Astrocyte of the cerebellum (primary cell): ENCODE measurements at places on chromosomes 11 and 22.

DNA sequence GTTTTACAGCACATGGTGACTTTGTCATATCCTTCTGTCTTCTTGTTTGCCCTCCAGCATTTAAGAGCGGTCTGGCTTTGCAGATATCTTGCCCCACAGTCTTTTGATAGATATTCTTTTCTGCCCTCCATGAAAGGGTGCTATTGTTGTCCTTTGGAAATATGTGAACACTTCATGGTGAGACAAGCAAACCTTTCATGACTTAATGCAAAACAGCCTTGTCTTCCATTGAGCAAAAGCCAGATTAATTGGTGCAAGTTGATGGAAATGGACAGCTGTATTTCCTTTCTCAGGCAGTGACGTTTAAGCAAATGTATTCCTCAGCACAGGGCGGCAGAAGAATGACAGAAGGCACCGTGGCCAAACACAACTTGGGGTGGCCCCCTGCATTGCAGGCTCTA is 4.4 kb downstream of the DCPS start:
- DNase-seq: no peak

GRCh38 chr11:128908391-128909246 is 17.5 kb downstream of the KCNJ5 start:
- no peak for DNase-seq

GRCh38 chr22:19995611-19996339 is 20.8 kb downstream of the ARVCF start:
- no peak for DNase-seq

GRCh38 chr11:76391021-76391420 is 9.9 kb downstream of the GVQW3 start:
- DNase-seq: no peak

GRCh38 chr22:42931421-42932196 is 74.5 kb upstream of the ARFGAP3 start:
- DNase-seq: no peak

DNA sequence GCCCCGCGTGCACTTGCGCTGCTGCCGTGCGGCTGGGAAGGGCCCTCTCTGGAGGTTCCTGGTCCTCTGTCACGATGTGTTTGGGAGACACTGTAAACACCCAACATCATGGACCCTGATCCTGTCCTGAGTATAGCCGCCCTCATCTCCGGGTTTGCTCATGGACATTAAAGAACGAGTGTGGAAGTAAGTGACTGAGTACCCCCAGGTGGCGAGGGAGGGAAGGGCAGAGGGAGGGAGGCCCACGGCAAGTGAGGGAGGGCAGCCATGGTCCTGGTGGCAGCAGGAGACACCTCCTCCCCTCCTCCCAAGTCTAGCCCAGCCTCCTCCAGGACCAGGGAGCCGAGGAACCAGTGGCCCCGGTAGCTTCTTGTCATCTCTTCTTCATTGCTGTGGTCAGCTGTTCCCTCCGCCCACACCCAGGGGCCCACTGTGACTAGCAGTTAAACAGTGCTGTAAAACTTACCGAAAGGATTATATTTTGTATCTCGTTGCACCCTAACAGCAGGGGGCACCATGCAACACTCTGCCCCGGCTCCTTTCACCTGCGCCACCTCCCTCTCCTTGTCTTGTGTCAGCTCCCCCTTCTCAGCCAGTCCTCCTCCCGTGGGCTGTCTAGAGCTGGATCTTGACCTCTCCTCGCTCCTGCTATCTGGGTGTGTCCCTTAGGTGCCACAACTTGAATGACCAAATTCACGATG is 566.5 kb upstream of the B3GAT1 start:
- DNase-seq: no peak

GRCh38 chr11:39990421-39990831 is 1469.0 kb downstream of the LRRC4C start:
- DNase-seq: no peak

DNA sequence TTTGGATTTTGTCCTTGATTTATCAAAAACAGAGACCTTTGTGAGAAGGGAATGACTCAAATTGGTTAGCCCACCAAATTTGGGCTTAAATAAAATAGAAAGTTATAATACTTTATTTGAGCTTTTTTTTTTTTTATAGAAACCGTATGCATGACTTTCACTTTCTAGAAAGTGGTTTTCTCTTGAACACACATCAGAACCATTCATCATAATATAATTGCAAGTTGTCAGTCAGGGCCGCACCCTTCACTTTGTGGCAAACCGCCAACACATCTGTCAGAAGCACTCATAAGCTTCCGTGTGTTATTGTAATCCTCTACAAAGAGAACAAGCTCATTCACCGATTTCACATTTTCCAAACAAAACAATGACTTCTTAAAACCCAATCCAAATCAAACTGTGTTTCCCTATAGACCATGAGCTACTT is 76.1 kb downstream of the SOX6 start:
- DNase-seq: no peak

DNA sequence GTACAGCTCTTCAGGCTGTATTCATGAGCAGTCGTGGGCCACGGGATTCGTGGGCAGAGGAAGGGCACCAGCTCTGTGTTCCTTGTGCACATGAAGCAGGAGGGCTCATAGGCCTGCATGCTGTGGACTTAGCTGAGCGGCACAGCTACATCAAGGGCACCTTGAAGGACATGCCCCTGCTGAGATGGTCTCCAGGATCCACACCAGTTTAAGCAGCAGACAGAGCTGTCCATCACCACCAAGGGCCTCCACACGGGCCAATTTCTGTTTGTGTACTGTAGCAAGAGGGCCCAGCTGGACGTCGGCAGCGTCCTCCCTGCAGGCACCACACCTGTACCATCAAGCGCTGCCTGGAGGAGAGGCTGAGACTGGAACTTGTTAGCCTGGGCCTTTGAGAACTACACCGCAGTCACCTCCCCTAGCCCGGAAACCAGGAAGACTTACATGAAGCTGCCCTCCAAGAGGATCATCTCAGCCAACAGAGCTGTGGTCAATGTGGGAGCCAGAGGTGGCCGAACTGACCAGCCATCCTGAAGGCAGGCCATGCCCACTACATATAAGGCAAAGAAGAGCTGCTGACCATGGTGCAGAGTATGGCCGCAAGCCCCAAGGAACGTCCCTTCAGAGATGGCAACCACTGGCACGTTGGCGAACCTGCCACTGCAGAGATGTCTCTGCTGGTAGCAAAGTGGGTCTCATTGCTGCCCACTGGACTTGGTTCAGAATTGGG is 32.7 kb upstream of the GNB1L start:
- DNase-seq: no peak

- DNase-seq: no peak
Observed at GRCh38 chr11:41879214-41879613, 419.8 kb upstream of the LRRC4C start.

- DNase-seq: no peak
Observed at GRCh38 chr11:86737737-86738136, 62.6 kb upstream of the PRSS23 start.

DNA sequence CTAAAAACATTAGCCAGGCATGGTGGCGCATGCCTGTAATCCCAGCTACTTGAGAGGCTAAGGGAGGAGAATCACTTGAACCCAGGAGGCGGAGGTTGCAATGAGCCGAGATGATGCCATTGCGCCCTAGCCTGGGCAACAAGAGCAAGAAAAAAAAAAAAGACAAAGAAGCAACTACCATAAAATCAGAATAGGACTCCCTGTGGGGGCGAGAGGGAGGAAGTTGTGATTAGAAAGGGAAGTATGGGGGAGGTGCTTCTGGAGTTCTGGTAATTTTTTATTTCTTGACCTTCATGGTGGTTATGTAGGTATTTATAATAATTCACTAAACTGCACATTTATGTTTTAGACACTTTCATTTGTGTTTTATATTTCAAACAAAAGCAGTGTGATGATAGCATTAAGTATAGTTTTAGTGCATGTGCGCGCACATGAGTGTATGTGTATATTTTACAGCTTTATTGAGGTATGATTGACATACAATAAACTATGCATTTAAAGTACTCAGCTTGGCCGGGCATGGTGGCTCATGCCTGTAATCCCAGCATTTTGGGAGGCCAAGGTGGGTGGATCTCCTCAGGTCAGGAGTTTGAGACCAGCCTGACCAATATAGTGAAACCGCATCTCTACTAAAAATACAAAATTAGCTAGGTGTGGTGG is 43.5 kb downstream of the SIK2 start:
- no peak for DNase-seq

DNA sequence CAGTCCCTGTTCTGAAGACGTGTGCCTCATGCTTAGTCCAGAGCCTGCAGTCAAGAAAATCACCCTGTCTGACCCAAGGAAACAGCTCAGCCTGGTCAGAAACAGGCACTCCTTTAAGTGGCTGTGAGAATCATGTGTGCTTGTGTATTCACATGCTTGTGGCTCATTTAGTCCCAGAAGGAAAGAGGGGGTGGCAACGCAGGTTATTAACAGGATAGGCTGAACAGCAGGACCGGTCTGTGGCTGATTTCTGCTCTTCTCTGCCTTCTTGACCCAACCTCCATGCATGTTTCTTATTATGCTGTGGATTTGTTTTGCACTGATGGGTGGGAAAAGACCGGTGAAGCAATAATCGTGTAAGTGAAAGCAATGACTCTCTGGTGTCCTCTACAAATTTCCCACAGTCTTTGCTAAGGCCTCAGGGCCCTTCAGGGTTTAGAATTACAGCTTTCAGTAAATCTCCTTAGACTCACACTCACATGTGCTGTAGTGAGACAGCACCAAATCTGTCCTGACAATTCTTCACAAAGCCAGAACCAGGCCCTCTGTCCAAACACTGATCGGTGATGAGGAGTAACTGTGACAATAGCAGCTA is 288.1 kb downstream of the ETS1 start:
- no peak for DNase-seq

DNA sequence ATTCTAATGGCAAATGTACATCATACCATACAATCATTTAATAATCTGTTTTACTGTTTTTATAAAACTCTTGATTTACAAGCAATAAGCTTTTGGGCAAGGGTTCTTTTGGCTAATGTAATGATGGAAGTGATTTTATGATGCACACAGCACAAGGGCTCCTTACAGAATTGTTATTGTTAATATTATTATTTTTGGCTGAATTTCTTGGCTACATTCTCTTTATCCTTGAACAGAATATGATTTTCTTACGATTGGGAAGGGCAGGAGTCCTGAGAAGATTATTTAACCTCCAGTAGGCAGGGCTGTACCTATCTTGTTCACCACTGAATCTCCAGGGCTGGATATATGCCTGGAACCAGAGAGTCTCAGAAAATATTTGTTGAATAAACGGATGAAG is 70.4 kb upstream of the ARHGAP20 start:
- DNase-seq: no peak

DNA sequence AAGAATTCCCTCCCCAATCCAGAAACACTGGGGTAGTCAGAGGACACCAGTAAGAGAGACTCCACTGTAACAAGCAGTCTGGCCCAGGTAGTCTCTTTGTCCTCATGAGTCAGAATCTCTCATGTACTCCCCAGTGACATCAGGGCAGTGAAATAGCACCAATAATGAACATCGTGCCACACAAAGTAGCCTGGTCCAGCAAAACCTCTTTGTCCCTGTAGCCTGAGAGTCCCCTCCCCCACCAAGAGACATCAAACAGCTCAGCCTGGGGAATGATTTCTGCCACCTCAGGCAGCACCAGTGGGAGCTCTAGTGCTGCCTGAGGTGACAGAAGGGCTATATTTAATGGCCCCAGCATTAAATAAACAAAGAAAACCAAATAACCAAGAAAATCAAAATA is 88.1 kb downstream of the SBF2 start:
- no peak for DNase-seq

DNA sequence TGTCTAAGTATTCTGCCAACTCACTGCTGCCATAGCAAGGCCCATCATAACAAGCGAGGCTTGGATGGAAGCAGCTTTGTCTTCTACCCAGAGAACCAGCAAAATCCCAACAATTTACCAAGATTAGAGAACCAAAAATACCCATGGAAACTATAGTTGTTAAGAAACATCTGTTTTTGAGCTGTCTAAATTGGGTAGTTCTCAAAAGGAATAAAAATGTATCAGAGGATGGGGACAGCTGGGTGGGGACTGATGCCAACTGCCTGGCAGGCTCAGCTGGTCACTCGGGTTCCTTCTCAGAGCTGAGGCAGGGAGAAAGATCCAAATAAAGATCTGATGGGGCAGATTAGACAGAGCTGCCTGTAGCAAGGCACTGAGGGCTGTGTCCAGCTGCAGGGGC is 85.9 kb upstream of the GRK3 start:
- no peak for DNase-seq

GRCh38 chr11:107695446-107695845 is 16.4 kb downstream of the SLN start:
- no peak for DNase-seq

GRCh38 chr11:69335007-69335780 is 41.2 kb downstream of the MYEOV start:
- no peak for DNase-seq

DNA sequence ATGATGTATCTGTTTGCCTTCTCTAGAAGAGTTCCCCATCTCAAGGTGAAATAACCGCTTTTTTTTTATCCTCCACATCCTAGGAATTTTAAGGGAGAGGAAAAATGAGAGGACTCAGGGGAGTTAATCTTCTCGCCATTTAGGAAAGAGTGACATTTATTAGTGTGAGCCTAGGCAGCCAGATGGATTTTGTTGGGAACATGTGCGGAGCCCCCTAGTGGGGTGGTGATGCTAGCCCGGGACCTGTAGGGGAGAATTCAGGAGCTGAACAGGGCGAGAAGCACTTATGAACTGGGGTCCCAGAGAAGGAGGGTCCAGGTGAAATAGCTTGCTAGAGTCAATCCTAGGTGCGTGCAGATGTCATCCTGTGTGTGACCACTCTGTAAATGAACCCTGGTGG is 10.7 kb downstream of the IL17RA start:
- DNase-seq: no peak

- no peak for DNase-seq
Observed at GRCh38 chr22:36220451-36220921, 18.8 kb downstream of the APOL2 start.

GRCh38 chr11:65722261-65722660 is 1.7 kb upstream of the RNASEH2C start:
- DNase-seq: no peak

- no peak for DNase-seq
Observed at GRCh38 chr11:44943118-44943517, 7.6 kb downstream of the TP53I11 start.

DNA sequence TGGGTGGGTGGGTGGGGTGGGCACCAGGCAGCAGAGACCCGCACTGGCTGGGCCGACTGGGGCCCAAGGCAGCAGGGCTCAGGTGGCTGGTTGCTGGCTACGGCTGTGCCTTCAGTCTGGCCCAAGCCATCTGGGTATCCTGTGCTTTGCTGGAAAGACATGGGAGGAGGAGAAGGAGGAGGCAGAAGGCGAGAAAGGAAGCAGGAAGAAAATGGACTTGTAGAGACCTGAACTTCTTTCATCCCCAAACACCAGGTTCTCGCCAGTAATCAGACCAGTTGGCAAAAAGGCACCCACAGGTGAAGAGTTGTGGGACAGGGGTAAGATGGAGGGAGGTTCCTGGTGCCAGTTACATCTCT is 78.8 kb downstream of the IGLL1 start:
- DNase-seq: no peak

GRCh38 chr22:36641902-36642640 is 61.5 kb downstream of the CACNG2 start:
- DNase-seq: no peak

GRCh38 chr11:132131961-132132360 is 761.5 kb downstream of the NTM start:
- DNase-seq: no peak

GRCh38 chr11:16897470-16898061 is 116.6 kb downstream of the PLEKHA7 start:
- no peak for DNase-seq

GRCh38 chr22:41862530-41863266 is 29.8 kb downstream of the SREBF2 start:
- DNase-seq: no peak

GRCh38 chr11:74084796-74085541 is 76.1 kb upstream of the UCP3 start:
- DNase-seq: no peak
